ENCODE measurements at places on chromosomes 2 and 18. TPM values are rescaled to one million over a fixed set of nuclear protein-coding genes. Genes with fewer than 3 reads are reported as not detected.

Gene ZNF519
- 2.7 TPM for polyA plus RNA-seq

GRCh38 chr18:22349317-22349898 lies 68.3 kb downstream of the CTAGE1 start:
- DNase-seq, result peak; percentile 62

- DNase-seq, result peak; percentile 47
Observed at GRCh38 chr2:122831649-122832048, 1076.2 kb downstream of the TSN start.

DNA sequence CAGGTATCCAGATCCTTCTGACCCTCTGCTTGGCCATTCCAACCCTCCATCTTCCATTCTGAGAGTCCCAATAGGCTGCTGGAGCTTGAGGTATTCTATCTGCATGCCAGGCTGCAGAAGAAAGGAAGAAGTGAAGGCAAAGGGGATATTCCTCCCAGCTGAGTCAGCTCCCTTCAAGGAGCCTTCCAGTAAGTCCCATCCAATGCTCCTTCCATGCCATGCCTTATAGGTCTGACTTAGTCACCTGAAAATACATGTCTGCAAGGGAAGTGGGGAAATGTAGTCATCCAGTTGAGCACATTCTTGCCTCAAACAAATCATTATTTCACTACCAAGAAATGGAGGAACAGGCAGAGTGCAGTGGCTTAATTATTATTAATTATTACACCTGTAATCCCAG lies 464.6 kb downstream of the CNTNAP5 start:
- DNase-seq, result no peak

DNA sequence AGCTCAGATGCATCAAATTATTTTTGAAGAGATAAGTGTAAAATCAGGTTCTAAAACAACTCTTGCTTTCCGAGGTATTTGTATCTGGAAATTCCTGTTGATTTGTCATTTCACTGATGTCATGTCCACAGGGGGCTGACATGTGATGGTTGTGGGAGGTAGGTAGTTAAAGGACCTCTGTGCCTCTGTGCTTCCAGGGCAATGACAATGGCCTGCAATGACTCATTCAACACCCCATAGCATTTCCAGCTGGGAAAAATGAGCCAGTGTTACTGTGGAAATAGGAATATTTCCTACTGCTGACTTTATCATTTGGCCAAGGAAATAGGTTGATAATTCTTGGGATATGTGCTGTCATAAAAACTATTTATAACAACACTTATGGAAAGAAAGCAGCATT lies 86.2 kb upstream of the CCDC195 start:
- DNase-seq, result peak; percentile 43

- peak; percentile 82 for DNase-seq
Observed at GRCh38 chr2:157777427-157777826, 98.7 kb downstream of the ACVR1 start.

Data from fibroblast of lung (primary cell).